Right lung (tissue), 10 donors: ENCODE measurements at places on chromosomes 4 and X.

DNA sequence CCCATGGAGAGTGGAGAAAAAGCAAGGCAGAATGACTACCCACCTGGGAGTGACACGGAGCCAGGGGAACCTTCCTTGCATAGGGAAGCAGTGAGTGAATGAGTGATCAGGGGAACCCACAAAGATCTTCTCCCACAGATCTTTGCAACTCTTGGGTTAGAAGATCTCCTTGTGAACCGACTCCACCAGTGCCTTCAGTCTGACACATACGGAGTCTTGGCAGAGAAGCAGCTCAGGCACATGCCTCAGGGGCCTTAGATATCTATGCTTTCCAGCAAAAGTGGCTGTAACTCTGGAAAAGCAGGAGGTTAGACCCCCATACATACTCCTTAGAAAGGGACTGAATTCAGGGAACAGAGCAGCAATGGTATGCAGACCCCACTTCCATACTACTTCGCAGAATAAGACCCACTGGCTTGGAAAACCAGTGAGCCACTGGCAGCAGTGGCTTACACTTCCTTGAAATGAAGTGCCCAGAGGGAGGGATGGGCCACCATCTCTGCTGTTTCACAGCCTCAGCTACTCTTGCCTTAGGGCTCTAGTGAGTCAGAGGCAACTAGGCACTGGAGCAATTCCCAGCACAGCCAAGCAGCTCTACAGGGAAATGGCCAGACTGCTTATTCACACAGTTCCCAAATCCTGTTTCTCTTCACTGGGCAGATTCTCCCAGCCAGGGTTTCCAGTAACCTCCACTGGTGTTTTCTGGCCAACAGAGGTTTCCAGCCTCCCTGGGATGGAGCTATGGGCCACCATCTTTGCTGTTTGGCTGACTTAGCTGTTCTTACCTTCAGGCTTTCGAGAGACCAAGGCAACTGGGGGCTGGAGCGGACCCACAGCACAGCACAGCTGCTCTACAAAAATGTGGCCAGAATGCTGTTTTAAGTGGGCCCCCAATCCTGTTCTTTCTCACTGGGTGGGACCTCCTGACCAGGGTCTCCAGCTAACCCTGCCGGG is 82.8 kb upstream of the TCEAL2 start:
- no peak for DNase-seq

GRCh38 chrX:106894978-106895452 is 8.1 kb downstream of the RIPPLY1 start:
- DNase-seq: no peak

GRCh38 chr4:137934911-137935310 is 307.2 kb downstream of the SLC7A11 start:
- DNase-seq: no peak

GRCh38 chrX:13471269-13471668 is 98.1 kb upstream of the EGFL6 start:
- DNase-seq: no peak

GRCh38 chr4:87108142-87108546 is 112.3 kb downstream of the KLHL8 start:
- no peak for DNase-seq

DNA sequence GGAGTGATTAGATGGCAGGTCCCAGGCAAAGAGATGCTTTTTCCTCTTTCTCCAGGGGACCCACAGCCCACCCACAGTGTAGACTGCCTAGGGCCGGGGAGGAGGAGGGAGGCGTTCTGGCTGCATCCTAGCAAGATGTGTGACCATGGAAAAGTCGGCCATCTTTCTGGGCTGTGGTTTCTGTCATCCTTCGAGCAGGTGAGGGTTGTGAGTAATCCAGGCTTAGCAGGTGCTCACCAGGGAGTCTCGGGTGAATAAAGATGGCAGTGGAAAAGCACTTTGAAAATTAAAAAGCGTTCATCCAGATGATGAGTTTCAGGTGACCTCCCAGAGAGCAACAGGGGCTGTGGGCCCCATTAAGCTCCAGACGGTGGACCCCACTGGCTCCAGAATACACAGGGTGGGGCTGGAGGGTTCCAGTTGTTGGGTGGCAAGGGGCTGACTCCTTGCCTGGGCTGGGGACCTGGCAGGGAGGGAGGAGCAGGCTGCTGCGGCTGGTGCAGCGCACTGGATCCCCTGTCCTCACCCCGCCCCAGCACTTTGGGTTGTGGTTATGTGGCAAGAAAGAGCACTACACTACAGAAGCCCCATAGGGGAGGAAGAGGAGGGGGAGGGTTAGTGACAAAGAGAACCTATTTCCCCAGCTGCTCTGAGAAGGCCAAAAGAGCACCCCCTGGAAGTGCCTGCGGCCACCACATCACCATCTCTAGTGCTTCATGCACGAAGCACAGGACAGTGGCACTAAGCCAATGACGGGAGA is 23.7 kb downstream of the ELF4 start:
- DNase-seq: no peak

DNA sequence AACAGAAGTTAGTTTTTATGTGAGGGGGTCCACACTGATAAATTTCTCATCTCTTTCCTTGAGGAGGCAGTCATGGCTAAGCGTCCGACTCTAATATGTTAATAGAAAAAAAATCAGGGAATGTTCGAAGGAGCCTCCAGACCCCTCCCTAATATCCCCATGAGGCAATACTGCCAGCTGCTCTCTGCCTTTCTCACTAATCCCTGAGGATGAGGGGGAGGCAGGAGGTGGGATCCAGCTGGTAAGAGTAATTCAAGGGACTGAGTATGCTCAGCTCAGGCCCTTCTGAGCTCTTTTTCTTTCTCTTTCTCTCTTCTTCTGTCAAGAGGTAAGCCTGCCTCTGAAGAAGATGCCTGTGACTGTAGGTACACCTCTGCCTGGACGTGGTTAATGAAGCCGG is 51.7 kb downstream of the PIR start:
- peak; percentile 62 for DNase-seq

GRCh38 chr4:12126474-12126873 is 697.8 kb upstream of the HS3ST1 start:
- no peak for DNase-seq

DNA sequence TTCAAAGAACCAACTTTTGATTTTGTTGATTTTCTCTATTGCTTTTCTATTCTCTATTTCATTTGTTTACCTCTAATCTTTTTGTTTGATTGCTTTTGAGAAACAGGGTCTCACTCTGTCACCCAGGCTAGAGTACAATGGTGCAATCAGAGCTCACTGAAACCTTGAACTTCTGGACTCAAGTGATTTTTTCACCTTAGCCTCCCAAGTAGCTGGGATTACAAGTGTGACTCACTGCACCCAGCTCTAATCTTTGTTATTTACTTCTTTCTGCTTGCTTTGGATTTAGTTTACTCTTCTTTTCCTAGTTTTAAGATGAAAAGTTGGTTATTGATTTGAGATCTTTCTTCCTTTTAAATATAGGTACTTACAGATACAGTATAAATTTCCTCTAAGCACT is 26.2 kb downstream of the RAB9B start:
- DNase-seq: no peak

GRCh38 chr4:140858897-140859296 is 102.7 kb upstream of the TBC1D9 start:
- DNase-seq: no peak

GRCh38 chr4:15836362-15836761 is 58.2 kb downstream of the CD38 start:
- DNase-seq: no peak

- DNase-seq: peak; percentile 45
These were observed 655.8 kb downstream of the PCDH7 start for GRCh38 chr4:31375936-31376335.

- DNase-seq: no peak
These were observed 84.2 kb downstream of the CHRNA9 start for GRCh38 chr4:40419231-40419912.

GRCh38 chrX:55546956-55547355 is 57.3 kb upstream of the USP51 start:
- DNase-seq: no peak

DNA sequence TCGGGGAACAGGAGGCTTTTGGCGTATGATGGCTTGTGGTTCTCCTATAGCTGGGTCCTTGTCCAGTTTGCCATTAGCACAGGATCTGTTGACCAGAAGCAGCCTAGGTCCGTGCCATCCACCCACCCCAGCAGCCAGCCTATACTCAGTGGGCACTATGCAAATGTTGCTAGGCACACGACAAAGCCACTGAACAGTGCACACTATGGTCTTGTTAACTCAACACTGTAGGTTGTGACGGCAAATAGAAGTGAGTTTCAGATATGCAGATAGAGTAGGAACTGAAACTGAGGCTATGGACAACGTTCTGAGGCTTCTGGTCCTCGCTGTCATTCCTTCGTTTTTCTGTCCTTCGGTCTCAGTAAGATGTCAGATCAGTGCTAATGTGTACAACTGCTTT is 541.3 kb upstream of the TENM3 start:
- no peak for DNase-seq

- DNase-seq: no peak
These were observed 5.0 kb downstream of the CXXC4 start for GRCh38 chr4:104489731-104490095.

- no peak for DNase-seq
These were observed 16.9 kb downstream of the SMIM10L2A start for GRCh38 chrX:135438734-135439043.

- DNase-seq: peak; percentile 9
These were observed 1.2 kb downstream of the WDR44 start for GRCh38 chrX:118347131-118347530.

GRCh38 chr4:155600244-155600643 is 66.4 kb upstream of the GUCY1A1 start:
- no peak for DNase-seq

DNA sequence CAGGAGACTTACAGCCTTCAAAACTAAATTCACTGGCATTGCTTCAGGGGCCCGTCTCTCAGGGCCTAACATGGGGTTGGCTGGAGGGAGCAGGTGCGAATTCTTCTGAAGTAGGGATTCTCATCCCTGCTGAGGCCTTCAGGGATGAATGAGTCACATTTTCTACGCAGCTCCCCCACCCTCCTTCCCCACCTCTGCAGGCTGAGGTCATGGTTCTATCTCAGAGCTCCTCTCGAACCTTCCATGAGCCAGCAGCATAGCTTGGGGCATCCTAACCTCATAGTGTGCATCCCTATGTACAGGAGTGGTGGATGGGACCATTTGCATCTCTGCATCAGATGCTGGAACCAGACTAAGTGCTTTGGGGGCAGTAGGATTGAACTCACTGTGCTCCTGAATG is 309.2 kb downstream of the EVC2 start:
- no peak for DNase-seq

DNA sequence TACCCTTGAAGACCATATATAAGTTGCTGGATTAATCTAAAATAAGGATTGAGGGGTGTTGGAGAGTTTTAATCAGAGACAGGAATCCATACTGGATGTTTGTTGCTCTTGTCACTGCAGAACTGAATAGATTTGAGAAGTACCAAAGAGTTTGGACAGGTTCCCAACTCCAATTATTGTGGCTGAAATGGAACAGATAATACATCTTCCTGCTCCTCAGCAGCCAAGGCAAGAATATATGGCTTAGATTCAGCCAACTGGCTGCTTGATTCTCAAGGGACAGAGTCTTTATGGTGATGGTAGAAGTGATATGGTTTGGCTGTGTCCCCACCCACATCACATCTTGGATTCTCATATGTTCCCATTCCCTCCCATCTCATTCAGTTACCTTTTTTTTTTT is 97.0 kb upstream of the PDHA2 start:
- no peak for DNase-seq

- no peak for DNase-seq
These were observed 38.0 kb upstream of the COX7B2 start for GRCh38 chr4:46946919-46947536.

DNA sequence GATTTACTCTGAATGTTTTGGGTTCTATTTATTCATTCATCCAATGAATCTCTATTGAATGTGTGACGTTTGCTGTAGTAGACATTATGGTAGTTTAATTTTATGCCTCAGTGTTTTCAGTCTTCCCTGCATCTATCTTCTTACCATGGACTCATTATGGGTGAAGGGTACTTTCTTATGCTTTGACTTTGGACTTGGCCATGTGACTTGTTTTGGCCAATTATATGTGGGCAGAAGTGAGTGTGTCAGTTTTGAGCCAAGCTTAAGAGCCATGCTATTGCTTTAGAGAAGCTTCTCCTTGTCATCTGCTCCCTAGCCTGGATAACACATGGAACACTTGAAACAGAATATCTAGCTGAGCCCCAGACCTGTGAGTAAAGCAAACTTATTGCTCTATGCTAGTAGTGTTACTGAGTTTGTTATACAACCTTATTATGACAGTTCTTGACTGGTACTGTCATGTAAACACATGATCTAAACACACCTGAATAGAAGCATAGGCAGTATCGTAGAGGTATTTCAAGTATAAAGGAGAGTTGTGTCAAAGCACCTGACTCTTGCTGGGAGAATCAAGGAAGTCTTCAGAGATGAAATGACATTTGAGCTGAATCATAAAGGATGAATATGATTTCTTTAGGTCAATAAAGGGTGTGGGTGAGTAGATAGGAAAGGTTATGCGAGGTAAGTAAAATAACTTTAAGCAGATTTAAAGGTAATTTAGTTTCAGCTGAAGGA is 128.4 kb downstream of the NAA11 start:
- DNase-seq: no peak

GRCh38 chrX:50158593-50158992 is 42.2 kb downstream of the AKAP4 start:
- DNase-seq: no peak

GRCh38 chr4:81021142-81021944 is 9.2 kb upstream of the BMP3 start:
- DNase-seq: no peak

GRCh38 chr4:7007944-7008343 is 35.2 kb upstream of the TADA2B start:
- no peak for DNase-seq

GRCh38 chr4:44756559-44756958 is 30.2 kb upstream of the GNPDA2 start:
- DNase-seq: no peak
